Renal cortical epithelial cell (primary cell): ENCODE measurements at places on chromosomes 4 and X. TPM values are rescaled to one million over a fixed set of nuclear protein-coding genes. Genes with fewer than 3 reads are reported as not detected.

Gene CHST7
- 5.7 and 13.0 TPM in 2 replicates for total RNA-seq

Gene CXCL11
- total RNA-seq: 0.10 and 1.2 TPM in 2 replicates

Gene MSX1
- total RNA-seq: 0.15 and 0.69 TPM in 2 replicates

Gene CCDC158
- 1.7 and 3.8 TPM in 2 replicates for total RNA-seq

Gene RBM47
- total RNA-seq: 82.5 and 196 TPM in 2 replicates

Gene MAGEA4
- total RNA-seq: not detected in 2 replicates

Gene ZAR1
- total RNA-seq: 0.17 TPM in 1 of 2 replicates, not detected in the other

Gene MXD4
- 41.0 and 102 TPM in 2 replicates for total RNA-seq

Gene VEGFC
- 2.6 and 7.8 TPM in 2 replicates for total RNA-seq

Gene TSPAN6
- 56.6 and 79.7 TPM in 2 replicates for total RNA-seq
